ENCODE measurements at places on chromosomes 7 and 10.

- peak; percentile 93 for DNase-seq
These were observed at the start of gene ALDH18A1 for GRCh38 chr10:95656291-95657164. Gene ALDH18A1 (minus strand): TSS chr10:95656711. CDS start chr10:95653377, 3,334 bp downstream.

DNA sequence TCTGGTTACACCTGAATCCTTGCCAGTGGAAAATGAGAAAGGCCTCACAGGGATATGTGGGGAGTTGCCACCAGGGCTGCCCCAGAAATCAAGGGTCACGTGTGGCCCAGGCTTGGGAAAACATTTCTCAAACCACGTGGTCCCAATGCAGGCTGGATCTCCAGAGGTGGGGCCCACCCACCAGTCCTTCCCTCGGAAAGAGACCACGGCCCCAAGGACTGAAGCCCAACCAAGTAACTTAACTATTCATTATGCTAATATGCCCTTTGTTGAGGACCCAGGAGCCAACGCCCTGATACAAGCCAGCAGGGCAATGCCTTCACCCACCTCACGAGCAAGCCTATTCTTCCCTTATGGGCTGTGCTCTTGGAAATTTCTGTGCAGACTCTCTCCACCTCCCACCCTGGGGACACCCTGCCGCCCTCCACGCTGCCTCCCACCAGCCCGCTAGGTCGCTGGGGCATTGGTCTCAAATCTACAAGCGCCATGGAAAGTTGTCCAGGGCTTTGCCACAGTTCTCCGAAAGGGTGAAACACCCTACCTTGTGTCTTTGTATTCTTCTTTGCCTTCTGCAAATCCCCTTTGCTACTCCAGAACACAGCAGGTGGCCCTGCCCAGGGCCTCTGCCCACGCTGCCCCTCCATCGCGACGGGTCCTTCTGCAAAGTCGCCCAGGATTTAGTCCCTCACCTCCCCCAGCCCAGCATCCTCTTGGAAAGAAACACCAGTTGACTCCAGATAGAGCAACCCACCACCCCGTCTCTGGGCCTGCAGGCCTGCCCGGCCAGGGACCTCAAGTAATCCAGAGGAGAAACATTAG lies 8.8 kb downstream of the TNS3 start:
- DNase-seq: no peak

DNA sequence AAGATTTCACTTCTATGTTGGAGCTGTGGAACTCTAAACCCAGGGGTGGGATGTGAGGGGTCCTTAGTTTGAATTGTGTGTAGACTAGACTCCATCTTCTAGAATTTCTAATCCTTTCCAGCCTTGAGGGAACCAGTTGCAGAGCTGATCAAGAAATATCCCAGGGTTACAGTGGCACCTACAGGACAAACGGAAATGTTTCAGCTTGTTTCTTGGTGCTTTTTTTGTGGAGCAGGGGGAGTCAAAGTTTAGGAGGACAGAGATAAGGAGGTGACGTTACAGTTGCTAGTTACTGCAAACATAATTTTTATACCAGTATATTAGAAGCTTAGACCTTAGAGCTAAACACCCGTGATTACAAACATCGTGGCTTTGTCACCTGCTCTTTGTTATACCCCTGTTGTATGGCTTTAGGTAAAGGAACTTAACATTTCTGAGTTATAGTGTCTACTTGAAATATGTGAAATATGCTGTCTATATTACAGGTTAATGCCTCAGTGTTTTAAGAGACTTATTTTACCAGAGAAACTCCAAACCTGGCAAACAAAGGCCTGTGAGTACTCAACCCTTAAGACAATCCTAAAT lies 84.5 kb upstream of the DYNC1I1 start:
- DNase-seq: no peak

GRCh38 chr7:144105211-144105610 lies 4.2 kb upstream of the OR2A2 start:
- no peak for DNase-seq

- no peak for DNase-seq
These were observed 6.0 kb downstream of the GNG11 start for GRCh38 chr7:93927585-93927984.

- DNase-seq: no peak
These were observed 478.4 kb downstream of the ARL4A start for GRCh38 chr7:13165854-13166253.

GRCh38 chr10:101438881-101439391 lies 85.0 kb downstream of the BTRC start:
- no peak for DNase-seq

DNA sequence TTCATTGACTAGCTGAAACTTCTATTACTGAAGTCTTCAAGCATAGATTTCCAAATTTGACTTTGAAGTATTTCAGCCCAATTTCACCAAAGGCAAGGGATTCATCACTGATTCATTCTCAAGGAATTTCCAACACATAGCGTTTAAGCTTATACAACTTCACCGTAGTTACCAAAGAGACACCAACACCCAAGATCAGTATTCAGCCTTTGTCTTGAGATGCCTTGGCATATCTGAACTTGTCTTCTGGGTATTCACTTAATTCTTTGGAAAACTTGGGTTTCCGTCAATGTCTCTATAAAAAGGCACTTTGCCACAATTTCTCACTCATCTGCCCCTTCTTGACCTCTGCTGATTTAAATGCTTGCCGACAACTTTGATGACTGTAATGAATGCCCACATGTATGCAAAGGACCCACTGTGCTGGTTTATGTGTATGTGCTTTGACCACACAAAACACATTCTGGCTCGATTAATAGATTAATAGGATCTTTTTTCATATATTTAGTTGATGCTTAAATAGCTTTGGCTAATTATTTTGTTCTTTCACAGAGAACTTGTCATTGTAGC lies 49.6 kb downstream of the TES start:
- no peak for DNase-seq

DNA sequence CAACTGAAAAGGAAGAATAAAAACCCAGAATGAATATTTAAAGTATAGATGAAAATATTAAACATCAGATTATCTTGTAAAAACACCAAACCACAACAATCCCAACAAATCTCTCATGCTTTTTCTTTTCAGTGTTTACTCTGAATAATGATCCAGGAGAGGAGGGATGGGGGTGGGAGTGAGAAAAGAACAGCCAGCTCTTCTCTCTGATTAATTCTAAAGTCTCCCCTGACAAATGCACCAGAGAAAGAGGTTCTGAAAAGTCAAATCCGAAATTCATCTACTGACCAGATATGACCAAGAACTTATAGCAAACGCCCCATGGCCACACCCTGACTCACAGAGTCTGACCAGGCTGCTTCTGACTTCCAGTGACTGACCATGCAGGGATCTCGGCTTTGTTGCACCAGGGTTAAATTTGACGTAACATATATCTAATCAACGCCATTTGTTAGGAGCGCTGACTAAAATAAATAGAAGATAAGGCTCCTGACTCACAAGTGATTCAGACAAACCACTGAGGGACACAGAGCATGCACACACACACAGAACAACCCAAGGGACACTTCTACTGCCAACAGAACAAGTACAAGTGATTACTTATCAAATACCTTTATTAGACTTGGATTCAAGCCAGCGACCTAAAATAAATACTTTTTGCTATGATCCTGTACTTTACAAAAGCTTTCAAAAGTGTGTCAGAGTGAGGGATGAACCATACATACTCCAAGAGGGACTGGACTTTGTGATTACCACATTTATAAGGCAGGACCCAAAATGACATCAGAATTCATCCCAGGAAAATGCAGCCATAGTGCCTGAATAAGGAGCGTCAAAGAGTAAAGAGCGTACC lies 9.3 kb upstream of the SPOCK2 start:
- no peak for DNase-seq

DNA sequence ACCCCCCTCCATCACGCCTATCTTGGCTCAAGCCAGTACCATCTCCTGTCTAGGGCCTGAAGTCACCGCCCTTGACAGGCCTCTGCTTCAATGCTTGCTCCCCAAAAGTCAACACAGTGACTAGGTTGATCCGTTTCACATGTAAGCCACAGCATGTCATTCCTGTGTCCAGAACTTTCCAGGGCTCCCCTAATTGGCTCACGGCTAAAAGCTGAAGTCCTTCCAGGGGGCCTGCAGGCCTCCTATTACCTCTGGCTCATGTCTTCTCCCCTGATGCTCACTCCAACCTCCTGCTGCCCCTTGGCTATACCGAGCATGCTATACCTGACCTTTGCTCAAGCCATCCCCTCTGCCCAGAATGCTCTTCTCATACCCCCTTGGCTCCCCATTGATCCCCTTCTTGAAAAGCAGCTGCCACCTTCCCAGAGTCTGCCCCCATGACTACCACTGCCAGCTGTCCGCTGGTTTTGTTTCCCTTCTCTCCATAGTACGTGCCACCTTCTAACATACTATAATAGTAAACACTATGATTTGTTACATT lies 39.1 kb downstream of the CPXM2 start:
- DNase-seq: no peak

GRCh38 chr10:113865901-113866300 lies 11.4 kb downstream of the NHLRC2 start:
- no peak for DNase-seq

DNA sequence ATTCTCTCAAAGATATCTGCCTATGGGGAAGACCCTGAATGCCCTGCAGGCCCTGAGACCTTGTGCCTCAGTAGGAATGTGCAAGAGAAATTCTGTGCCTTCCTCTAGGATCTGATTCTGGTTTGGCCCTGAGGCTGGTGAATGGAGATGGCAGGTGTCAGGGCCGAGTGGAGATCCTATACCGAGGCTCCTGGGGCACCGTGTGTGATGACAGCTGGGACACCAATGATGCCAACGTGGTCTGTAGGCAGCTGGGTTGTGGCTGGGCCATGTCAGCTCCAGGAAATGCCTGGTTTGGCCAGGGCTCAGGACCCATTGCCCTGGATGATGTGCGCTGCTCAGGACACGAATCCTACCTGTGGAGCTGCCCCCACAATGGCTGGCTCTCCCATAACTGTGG lies 15.7 kb downstream of the DMBT1 start:
- DNase-seq: no peak

GRCh38 chr10:77417806-77418640 lies 219.6 kb downstream of the KCNMA1 start:
- DNase-seq: no peak

GRCh38 chr7:30526163-30526562 lies 21.5 kb upstream of the GGCT start:
- DNase-seq: no peak

DNA sequence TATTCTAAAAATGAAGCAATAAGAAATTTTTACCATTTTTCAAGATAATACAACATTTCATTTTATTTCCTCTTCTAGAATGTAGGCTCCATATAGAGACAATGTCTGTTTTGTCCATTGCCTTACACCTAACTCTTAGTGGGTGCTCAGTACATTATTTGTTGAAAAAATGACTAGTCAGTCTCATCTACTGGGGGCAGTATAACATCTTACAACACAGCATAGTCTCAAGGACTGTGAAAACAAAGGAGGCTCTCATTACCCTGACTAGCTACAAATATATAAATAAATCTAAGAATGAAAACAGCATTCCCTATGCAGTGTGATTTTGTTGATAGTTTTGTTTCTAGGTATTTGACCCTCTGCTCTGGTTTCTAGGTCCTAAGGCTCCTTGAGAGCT lies 11.6 kb downstream of the CRPPA start:
- DNase-seq: no peak

DNA sequence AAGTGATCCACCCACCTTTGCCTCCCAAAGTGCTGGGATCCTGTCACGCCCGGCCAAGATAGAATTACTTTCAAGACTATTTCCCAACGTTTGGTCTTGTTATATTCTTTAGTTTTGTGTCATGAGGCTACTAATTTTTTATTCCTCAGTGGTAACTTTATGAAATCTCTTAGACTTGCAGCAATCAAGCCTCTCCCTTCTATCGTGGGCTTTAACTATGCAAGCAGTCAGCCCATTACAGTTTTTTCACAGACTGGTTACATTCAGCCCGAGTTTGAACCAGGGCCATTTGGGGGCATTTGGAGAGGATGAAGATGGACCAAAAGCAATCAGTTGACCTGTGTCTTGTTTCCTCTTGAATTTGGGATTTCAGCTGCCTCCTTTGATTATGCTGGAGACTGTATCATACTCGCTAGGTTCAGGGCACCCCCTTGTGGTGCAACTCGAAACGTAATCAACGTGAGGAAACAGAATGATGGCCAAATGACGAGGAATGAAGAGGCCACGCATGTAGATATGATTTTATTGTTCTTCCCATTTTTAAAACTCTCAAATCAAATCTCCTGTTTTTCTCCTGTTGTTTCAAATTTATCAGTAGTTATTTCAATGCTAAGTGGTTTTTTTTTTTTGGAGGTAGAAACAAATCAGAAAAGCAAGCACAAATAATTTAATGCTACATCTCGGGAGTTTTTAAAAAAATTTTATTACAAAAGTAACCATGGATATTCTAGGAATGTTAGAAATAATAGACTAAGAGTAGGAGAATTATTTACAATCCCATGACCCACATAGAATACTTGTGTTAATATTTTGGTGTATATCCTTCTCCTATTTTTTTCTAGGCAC lies 151.6 kb downstream of the KIAA1217 start:
- DNase-seq: no peak

GRCh38 chr7:17311952-17312351 lies 13.5 kb downstream of the AHR start:
- no peak for DNase-seq

- DNase-seq: no peak
These were observed 259.5 kb upstream of the NPY start for GRCh38 chr7:24024276-24025068.

GRCh38 chr10:1648648-1649047 lies 88.7 kb downstream of the ADARB2 start:
- DNase-seq: no peak

Measured in CD4-positive, alpha-beta T cell treated with Interleukin-2 at 100 ng/mL for 4 hours (primary cell).